Coronary artery (tissue), 2 donors: ENCODE measurements at places on chromosomes 6 and 20.

GRCh38 chr6:125451750-125452149, 150.0 kb upstream of the HDDC2 start:
- no peak for DNase-seq

- no peak for DNase-seq
These were observed 138.5 kb upstream of the AKAP12 start for GRCh38 chr6:151101161-151101815.

- DNase-seq = no peak
These were observed 159.8 kb upstream of the ARG1 start for GRCh38 chr6:131412960-131413830.

GRCh38 chr6:52594221-52594620, 17.4 kb upstream of the TRAM2 start:
- DNase-seq = no peak

DNA sequence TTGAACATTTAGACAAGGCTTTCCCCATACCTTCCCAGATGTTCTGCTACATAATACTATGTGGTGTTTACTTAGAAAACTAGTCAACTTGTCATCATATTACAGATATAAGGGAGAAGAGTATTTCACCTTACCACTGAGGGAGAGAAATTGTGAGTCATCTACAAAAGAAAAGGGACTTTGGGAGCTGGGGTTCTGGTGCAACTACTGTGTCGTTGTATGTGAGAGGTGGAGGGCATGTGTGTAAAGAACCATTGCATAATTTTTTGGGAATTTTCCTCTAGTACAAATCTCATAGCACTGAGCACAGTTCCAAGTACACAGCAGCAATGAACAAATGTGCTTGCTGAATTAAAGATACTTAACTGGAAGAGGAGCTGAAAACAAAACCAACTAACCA, 665.6 kb downstream of the DHX35 start:
- no peak for DNase-seq

DNA sequence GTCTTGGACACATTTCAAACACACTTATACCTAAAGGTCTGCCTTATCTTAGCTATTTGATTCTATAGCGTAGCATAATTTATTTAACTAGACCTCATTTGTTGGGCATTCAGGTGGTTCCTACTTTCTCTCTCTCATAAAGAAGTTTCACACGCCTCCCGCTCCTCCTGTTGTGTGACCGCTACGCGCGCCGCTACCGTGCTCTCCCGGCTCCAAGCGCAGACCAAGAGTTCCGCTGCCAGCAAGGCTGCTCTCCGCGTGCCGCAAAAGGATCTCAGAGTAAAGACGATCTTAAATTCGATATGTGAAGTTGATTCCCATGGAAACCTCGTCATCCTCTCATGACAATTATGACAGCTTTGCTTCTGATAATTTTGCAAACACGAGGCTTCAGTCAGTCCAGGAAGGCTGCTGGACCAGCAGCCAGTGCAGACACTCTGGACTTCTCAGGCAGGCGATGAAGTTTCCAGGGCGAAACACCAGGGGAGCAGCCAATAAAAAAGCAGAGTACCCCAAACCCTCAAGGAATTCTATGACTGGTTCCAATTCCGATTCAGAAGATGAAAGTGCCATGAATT, 20.4 kb downstream of the PRSS16 start:
- no peak for DNase-seq

- DNase-seq = no peak
These were observed 117.9 kb downstream of the JARID2 start for GRCh38 chr6:15363523-15364400.

GRCh38 chr20:43305749-43306148, 116.0 kb upstream of the PTPRT start:
- no peak for DNase-seq

GRCh38 chr6:76768556-76768955, 694.7 kb downstream of the HTR1B start:
- DNase-seq = no peak

DNA sequence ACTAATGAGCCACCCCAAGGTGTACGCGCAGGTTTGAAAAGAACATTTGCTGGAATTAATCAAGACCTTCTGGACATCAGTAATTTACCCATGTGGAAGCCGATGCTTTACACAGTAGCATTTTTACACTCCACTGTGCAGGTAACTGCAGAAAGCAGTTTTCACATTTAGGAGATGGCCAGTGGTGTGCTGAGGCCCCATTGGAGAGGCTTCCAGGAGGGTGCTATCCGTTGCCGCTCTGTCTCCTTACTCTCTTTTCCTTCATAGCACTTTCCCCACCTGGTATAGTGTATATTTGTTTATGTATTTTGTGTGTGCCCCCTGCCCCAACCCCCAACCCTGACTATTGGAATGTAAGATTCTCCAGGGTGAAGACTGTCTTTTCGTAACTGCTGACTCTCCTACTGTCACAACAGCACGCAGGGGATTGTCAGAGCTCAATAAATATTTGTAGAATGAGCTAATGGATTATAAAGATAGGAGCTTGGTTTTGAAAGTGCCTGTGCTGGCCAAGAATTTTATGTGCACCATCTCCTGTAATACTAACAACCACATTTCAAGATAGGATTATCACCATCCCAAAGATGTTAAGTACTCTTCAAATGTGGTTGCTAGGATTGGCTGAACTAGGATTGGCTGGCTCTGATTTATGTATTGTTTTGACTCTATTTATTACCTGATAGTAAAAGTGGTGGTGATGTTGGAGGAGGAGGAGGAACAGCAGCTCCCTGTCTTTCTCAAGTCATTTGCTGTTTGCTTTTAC, 74.0 kb upstream of the GLP1R start:
- no peak for DNase-seq

- DNase-seq = no peak
These were observed 237.7 kb downstream of the ARHGAP18 start for GRCh38 chr6:129472239-129472638.

DNA sequence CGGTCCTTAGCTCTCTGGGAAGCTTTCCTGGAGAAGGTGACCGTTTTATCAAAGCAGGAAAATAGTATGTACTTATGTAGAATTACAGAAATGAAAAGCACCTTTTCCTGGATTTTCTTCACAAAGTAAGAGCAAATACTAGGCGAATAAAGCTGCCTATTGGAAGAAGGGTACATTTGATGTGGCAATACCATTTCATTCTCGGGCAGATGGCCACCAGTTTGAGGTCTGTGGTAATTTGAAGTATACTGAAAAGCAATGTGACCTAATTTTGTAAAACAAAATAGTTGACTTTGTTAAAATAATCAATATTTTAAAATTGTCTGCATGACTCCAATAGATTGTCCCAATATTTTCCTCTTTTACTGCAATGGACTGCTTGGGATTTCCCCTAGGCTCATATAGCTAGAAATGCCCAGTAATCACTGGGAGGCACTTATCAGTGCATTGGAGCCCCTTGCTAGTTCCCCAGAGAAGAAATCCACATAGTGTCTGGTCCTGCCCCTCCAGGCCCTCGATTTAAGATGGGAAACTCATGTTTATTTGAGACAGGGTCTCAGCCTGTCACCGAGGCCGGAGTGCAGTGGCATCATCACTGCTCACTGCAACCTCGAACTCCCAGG, 7.4 kb upstream of the UTRN start:
- no peak for DNase-seq

DNA sequence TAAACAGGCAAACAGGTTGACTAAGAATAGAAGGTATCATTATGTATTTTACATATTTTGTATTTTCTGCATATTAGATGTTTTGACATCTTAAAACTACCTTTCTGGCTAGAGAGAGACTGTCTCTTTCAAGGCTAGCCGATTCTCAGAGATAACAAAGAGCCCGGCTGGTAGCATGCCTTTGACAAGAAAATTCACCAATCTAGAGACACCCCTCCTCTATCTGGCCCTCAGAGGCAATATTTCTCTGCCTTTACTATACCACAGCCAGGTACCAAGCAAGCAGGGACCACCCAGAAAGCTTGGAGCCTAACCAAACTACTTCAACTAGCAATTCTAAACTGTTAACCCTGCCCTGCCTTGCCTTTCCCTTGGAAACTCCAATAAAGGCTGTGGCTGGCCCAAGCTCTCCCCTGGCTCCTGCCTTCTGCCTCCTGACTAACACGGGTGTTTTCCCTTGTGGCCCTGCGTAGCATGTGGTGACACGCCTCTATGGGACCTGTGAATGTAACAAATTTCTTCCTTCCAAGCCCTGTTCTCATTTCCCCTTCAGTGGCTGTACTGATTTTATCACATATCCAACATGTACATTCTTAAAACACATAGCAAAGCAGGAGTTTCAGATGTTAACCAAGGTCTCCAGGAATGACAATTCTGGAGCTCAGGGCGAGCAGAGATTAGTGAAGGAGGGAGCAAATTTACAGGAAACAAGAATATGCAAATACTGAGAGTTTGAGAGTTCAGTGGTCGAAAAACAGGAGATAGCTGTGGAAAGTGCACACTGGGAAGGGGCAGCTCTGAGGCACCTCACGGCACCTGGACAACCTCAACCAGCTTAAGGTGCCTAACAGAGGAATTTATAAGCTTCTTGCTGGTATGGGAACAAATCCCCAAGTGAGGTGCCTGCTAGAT, 120.8 kb downstream of the BACH2 start:
- DNase-seq = no peak

DNA sequence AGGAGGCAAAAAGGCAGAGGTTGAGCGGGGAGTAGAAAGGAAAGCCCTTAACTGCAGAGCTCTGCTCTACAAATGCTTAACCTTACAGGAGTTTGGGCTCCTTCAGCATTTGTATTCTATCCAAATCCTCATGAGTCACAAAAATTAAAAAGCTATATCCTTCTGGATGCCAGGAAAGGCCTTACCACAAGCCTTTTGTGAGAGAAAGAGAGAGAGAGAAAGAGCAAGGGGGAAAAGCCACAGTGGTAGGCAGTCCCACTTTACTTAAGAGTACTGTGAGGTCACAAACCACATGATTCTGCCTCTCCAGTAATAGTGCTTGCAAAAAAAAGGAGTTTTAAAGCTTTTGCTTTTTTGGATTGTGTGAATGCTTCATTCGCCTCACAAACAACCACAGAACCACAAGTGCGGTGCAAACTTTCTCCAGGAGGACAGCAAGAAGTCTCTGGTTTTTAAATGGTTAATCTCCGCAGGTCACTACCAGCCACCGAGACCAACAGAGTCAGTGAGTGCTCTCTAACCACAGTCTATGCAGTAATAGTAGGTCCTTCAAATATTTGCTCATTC, at the start of gene RUNX2:
TSS of gene RUNX2 (plus strand) at position 375 of the 567 bp plus-strand sequence. CDS start 397 bp downstream, outside the sequence.
- DNase-seq = no peak

DNA sequence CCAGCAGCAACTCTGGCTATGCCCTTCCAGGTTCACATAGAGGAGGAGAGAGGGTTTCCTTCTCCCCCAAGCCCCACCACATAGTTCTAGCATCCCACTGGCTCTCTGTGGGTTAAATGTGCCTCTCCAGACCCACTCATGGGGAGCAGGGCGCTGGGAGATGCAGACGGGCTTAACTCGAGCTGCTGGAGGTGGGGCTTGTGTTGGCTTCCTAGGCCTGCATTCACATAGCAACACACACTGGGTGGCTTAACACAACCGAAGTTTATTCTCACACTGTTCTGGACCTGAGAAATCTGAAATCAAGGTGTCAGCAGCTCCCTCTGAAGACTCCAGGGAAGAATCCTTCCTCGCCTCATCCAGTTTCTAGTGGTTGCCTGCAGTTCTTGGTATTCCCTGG, 33.6 kb downstream of the SLC2A10 start:
- no peak for DNase-seq

- DNase-seq = no peak
These were observed 214.8 kb upstream of the MMS22L start for GRCh38 chr6:97497713-97498331.

DNA sequence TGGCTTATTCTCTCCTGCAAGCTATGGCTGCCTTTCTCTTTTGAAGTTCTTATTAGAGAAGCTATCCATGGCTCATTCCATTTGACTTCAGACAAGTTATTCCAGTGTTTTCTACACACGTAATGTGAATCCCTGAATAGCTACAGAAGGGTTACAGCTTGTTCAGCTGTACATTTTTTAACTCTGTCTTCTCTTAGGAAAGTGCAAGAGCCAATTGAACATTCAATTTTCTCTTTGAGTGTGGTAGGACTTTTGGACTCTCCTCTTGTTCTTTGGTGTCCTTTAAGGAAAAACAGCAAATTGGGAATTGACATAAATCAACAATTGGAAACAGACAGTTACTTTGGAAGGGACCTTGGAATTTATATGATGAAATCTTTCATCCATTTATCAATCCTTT, 125.8 kb downstream of the EPM2A start:
- DNase-seq = no peak

- DNase-seq = no peak
These were observed 69.5 kb downstream of the CSE1L start for GRCh38 chr20:49115564-49115963.

GRCh38 chr20:24690408-24690807, 221.0 kb downstream of the SYNDIG1 start:
- DNase-seq = peak; percentile 38

- DNase-seq = no peak
These were observed 80.2 kb downstream of the ANKEF1 start for GRCh38 chr20:10115021-10115420.

GRCh38 chr6:14120546-14120945, 3.0 kb downstream of the CD83 start:
- no peak for DNase-seq

DNA sequence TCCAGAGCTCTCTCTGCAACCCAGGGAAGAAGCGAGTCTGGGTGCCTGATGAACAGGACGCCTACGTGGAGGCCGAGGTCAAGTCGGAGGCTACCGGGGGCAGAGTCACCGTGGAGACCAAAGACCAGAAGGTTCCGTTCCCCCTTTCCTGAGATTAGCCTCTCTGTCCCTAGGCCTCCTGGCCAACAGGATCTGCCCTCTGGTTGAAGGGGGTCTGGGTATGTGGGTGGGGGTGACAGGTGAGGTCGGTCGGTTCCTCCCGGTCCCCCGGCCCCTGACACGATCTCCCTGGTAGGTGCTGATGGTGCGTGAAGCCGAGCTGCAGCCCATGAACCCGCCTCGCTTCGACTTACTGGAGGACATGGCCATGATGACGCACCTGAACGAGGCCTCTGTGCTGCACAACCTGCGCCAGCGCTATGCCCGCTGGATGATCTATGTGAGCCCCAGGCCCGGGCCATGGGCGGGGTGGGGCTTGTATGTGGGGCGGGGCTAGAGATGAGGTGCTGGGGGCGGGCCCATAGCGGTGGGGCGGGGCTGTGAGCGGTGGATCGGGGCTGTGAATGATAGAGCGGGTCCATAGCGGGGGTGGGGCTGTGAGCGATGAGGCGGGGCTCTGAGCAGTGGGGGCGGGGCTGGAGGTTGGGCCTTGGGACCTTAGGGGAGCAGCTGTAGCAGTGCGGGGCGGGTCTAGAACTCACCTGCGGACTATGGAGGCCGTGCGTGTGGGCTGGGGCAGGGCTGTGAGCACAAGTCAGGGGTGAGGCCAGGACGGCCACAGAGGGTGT, 23.9 kb downstream of the MYH7B start:
- no peak for DNase-seq

GRCh38 chr20:40746251-40746650, 57.2 kb upstream of the MAFB start:
- DNase-seq = no peak
